Activated gamma-delta T cell (primary cell): ENCODE measurements at places on chromosomes 3 and 15.

DNA sequence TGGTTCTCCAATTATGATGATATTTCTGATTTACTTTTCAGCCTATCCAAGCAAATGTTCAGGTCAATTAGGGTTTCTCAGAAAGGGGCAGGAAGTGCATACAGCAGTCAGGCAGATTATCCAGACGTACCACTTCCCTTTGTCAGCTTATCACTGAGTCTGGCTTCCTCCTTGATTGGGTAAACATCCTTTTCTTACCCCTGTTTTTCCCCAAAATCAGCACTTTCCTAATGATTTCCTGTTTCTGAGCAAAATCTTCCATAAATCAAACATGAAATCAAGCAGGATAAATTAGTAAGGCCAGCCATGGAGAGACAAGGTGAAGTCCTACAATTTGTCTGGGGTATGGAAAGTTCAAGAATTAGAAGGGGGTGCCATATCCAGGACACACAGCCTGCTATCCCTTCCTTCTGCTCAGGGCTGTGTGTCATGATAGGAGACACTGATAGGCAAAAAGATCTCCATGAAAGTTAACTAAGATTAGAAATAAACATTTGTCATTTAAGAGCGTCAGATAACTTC is 29.0 kb downstream of the ADIPOQ start:
- no peak for DNase-seq

GRCh38 chr3:43224405-43225073 is 61.8 kb upstream of the SNRK start:
- DNase-seq: no peak

DNA sequence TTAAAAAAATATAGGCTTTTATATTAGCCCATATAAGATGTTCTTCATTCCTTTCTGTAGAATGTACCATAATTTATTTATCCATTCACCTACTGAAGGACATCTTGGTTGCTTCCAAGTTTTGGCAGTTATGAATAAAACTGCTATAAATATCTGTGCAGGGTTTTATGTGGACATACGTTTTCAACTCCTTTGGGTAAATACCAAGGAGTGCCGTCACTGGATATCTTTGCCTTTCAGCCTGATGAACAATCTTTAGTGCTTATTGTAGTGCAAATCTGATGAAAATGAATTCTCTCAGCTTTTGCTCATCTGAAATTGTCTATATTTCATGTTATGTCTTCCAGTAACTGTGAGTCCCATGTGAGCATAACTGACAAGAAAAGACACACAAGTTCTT is 26.6 kb upstream of the BLM start:
- no peak for DNase-seq

DNA sequence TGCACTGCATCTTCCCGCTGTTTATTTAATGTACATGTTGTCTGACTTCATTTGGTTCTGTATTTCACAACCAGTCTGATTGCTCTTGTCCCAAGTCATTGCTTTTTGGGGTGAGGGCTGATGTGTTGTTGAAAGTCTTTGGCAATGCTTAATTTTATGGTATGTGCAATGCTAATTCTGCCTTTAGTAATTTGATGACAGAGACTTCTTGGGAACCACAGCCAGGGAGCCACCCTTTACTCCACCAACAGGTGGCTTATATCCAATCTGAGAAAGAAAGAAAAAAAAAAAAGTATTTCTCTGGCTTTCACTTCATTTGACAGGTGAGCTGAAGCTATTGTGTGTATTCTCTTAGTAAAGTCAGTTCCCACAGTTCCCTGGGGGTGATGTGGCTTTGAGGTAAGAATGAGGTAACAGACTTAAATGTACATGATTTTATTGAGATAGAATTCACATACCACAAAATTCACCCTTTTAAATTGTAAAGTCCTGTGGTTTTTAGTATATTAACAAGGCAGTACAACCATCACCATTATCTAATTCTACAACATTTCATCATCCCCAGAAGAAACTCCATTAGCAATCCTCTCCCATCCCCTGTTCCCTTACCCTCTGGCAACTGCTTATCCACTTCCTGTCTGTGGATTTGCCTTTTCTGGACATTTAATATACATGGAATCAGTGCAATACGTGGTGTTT is 97.3 kb downstream of the SLCO3A1 start:
- DNase-seq: no peak

DNA sequence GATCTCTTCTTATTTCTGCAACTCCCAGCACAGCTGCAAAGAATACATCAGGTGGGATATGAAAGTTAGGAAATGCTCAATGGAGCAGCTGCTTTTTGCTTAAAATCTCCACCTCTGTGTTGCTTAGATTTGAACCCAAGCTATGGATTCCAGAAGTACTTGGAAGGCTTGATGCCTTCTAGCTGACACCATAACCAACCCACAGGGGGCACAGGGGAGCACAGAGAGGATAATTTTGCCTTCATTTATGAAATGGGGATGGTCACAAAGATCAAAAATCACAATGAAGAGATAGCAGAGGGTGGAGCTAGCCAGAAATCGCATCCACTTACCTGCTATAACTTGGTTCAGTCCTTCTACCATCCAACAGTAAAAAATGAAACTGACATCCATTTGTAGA is 75.7 kb downstream of the DUT start:
- DNase-seq: no peak

DNA sequence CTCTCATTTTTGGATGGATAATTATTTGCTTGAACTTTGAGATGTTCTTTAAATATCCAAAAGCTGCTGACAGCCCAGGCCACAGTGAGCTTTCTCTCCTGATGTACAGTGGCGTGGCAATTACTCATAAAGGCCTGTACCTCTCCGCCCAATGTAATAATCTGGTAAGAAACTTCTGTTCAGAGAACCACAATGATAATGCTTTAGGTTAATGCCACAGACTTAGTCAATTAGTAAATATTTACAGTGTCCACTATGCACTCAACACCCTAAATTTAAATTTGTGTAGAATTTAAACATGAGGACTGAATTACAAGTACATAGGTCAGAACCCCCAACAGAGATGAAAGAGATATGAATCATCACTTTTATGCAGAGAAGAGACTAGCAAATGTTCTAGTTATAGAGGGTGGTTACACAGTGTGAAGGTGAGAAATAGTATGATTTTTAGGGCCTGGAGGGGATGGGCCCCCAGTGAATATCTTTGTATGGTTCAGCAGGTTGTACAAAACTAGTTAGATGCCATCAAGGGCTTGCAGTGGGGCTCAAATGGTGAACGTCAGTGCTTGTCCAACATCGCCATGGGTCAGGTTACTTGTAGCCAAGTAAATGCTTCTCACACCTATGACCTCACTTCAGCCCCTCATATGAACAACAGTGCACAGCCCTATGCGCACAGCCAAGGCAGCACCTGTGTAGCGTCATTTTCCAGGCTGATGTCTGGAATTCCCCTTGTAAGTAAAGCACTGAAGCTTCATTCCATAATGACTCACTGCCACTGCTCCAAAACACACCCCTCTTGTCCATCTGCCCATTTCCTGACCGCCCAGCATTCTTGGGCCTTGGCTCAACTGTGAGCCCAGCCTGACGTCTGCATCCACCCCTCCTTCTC is 13.3 kb downstream of the ABHD2 start:
- DNase-seq: no peak

DNA sequence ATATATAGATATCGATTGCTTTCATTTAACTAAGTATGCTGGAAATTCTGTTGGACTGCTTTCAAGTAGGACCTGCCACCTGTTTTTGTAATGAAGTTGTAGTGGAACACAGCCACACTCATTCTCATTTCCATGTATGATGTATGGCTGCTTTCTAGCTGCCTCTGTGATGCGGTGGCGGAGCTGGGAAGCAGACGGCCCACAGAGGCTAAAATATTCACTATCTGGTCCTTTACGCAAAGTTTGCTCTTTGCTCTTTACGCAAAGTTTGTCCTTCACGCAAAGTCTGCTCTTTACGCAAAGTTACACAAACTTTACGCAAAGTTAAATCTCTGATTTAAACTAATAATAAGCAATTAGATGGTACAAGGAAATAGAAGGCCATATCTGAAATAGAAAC is 91.5 kb downstream of the DLG1 start:
- DNase-seq: no peak

GRCh38 chr15:69585937-69586336 is 133.3 kb downstream of the RPLP1 start:
- no peak for DNase-seq

GRCh38 chr15:98807262-98807661 is 158.9 kb downstream of the IGF1R start:
- DNase-seq: no peak

DNA sequence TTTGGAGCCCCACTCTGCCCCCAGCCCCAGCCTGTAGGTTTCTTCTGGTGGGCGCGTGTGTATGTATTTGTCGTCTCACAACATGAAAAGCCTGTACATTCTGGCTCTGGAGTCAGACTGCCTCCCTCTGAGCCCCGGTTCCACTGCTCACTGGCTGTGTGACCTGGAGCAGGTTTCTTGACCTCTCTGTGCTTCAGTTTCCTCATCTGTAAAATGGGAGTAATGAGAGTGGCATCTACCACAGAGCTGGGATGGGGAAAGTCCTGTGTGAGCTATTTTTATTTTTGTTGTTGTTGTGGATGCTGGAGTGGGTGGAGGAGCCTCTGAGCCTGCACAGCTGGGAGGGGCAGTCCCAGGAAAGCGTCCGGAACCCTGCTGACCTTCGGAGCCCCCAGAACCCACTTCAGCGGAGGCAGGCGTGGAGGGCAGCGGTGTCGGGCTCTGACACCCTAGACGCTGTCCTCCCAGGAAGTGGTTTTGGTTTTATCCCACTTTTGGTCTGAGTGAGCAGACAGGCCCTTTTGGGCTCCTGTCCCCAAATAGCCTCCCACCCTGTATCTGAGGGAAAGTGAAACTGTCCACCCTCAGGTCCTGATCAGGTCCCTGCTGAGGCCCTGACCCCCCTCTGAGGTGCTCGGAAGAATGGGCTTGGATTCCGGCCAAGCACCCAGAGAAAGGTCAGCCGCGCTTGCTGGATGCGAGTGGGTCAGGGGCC is 103.5 kb downstream of the CHSY1 start:
- no peak for DNase-seq

DNA sequence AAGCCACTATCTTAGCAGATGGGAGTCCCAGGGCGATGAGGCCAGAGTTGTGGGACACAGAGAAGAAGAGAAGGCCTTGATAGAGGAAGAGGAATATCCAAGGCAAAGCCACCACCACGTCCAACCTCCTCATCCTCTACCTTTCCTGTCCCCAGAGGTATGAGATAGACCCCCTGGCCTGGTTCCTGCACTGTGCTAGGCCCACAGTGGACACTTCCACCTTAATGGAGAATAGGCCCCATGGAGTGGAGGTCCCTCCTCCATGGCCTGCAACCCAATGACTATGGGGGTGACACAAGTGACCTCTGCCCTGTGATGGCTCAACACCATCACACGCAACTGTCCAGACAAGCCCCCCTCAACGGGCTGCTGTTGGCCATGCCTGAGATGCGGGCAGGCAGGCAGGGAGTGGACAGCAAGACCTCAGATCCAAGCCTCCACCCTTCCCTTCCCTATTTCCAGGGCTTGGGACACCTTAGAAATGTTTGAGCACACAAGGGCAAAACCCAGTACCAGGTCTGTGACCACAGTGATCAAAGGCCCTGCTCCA is 36.8 kb downstream of the GRAMD2A start:
- no peak for DNase-seq

DNA sequence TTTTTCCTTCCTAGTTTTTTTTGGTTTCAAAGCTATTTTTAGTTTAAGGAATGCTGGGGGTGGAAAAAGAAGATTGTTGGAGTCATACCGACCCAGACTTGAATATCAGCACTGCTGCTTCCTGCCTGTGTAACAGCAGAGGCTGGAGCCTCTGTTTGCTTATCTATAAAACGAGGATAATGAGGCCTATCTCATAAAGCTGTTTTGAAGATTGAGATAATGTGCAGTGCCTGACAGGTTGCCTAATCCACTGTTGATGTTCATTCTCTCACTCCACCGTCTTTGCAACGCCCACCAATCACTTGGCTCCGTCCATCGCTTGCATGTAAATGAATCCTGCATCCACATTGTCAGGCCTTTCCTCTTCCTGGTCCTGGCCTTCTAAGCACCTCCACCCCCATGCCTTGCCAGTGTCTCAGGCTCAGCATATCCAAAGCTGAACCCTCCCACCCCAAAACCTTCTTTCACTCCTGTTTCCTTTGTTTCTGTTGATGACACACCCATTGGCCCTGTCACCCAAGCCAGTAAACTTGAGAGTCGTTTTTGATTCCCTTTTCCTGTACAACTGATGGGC is 94.9 kb downstream of the MEX3B start:
- DNase-seq: no peak

DNA sequence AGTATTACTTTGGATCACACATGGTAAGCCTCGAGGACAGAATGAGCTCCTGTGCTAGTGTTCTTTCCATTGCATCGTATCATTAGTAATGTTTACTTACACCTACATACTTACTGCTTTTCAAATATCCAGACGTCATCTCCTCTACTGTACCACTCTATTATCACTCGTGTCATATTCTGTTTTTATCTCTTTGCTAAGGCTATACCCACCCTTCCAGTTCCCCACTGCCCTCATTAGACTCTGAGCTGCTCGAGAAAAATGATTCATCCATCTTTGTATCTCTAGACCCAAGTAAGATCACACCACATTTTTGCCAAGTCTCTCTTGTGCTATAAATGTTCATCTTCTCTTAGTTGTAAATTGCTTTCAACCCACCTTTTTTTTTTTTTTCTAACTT is 245.7 kb downstream of the TIGIT start:
- DNase-seq: no peak

GRCh38 chr15:39919411-39919747 is 687 bp downstream of the GPR176 start:
- DNase-seq: no peak

DNA sequence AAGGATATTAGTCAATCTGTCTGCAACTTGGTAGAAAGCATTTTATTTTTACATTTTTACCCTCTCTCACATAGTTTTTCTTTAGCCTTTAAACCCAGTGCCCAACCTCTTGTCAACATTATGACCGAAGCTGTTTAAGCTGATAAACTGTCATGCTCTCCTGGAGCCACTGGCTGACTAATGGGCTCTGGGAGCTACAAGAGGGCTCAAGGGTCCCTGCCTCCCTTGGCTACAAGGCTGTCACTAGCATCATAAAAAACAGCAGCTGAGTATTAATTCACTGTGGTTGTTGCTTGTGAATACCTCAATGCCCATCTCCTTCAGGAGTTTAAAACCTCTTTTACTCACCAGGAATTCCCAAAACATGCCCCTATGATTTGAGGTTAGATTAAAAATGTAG is 237.9 kb downstream of the ZMAT3 start:
- no peak for DNase-seq

DNA sequence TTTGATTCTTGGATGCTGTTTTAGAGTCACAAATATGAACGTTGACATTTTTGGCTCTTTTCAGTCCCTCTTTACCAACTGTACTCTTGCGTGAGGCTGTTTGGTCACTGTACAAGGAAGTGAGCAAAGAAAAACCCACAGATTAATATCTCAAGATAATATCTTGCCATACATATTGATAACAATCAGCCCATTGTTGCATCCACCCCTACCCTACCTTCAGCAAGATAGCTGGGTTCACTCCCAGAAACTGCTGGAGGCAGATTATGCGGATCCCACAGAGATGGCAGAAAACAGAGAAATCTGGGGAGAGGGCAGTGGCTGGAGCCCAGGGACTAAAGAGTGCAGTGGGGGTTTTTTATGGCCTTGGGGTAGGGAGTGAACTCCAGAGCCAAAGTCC is 29.9 kb upstream of the MFSD1 start:
- no peak for DNase-seq
